ENCODE measurements at places on chromosomes 11 and 22. TPM values are rescaled to one million over a fixed set of nuclear protein-coding genes. Genes with fewer than 3 reads are reported as not detected.
A peak's percentile ranks its signal among the peaks of the same experiment; 100 is the strongest.

DNA sequence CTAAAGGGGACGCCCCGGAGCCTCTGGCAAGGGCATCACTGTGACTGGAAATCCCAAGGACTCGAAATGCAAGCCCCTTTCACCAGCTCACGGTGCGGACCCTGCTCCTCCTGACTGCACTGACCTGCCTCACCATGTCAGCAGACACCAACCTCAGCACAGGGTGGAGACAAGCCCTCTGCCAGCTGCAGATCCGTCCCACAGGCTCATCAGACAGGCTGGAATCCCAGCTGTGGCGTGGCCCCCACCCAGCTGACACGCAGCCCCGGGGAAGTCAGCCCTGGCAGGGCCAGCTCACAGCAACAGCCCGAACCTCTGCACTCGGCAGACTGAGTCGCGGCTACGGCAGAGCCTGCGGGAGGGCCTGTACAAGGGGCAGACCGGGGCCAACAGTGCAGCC is 36.8 kb downstream of the BRD1 start:
- peak; percentile 25 for DNase-seq

- DNase-seq = no peak
Observed at GRCh38 chr11:2931771-2932738, 2.8 kb upstream of the PHLDA2 start.

Gene CDCA5
- 15.5 TPM for total RNA-seq

- DNase-seq = peak; percentile 11
Observed at GRCh38 chr11:80155412-80156017, 714.7 kb upstream of the TENM4 start.

Gene CDHR5
- not detected for total RNA-seq

Gene CENPM
- total RNA-seq = 14.2 TPM

DNA sequence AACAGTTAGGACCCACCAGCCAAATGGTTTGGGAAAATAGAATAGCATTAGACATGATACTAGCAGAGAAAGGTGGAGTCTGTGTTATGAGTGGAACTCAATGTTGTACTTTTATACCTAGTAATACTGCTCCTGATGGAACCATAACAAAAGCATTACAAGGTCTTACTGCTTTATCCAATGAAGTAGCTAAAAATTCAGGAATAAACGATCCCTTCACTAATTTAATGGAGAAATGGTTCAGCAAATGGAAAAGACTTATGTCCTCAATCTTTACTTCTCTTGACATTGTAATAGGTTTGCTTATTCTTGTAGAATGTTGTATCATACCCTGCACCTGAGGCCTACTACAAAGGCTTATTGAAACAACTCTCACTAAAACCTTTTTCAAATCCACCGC is 50.2 kb downstream of the ZNF280B start:
- no peak for DNase-seq

Gene OR2AG2
- 0.32 TPM for total RNA-seq

DNA sequence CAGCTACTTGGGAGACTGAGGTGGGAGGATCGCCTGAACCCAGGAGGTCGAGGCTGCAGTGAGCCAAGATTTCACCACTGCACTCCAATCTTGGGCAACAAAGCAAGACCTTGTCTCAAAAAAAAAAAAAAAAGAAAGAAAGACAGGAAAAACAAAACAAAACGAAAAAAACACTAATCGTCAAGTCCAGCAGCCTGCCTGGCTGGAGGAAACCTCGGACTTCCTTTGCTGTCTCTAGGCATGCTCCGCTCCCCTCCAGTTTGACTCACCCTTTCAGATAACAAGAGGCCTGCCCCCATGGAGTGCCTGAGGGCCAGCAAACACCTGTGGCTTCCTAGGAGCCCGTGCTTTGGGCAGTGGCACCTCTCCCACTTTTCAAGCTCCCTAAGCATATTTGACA is 28.8 kb upstream of the CHKA start:
- DNase-seq = peak; percentile 48

DNA sequence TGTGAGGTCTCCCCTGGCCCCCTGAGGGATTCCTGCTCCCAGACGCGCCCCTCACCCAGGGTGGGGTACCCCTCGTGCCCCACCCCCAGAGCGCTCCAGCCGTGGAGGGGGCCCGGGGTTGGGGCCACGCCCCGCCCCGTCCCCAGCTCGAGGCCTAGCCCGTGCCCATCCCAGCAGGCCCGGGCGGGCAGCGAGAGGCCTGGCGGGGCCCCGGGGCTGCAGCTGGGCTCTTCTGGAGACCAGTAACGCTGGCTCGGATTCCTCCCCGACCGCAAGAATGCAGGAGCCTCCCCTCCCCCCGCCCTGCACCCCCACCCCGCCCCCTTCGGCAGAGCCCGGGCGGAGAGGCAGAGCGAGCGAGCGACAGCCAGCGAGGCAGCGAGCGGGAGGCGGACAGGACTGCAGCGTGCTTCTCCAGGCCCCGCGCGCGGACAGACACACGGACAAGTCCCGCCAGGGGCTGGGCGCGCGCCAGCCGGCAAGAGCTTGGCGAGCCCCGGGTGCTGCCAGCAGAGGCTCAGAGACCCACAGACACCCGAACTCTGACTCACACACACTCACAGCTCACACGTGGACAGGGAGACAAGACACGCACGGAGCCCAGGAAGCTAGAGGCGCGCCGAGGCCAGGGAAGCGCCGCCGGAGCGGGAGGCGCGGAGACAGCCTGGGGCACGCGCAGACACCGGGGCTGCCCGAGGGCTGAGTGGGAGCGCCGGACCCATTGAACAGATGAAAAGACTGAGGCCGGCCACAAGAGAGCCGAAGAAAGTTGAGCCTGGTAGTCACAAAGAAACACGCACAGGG is 15.2 kb downstream of the BCL9L start:
- DNase-seq = peak; percentile 93

DNA sequence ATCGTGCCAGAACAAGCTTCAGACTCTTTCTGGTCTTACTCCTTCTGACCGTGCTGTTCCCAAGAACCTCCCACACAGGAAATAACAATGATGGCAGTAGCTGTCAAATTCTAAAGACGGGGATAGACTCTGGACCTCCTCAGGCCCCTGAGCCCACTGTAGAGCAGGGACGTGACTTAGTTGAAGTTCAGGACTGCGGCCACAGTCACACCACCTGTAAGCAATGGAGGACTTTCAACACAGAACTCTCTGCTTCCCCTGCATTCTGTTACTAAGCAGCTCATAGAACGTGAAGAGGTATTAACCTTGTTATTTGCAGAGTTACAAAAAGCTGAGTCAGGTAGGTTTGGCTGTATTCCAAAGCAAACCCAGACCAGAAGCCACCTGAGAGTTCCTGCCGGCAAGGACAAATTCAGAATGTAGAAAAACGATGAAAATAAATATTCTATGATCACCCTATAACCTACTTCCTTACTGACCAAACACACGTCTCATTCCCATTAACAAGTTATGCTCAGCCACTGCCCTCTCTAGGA is 12.7 kb downstream of the TMEM45B start:
- DNase-seq = no peak

GRCh38 chr11:86116386-86116726 is 47.5 kb upstream of the PICALM start:
- peak; percentile 35 for DNase-seq

GRCh38 chr22:27135031-27135981 is 477.9 kb downstream of the MIAT start:
- peak; percentile 89 for DNase-seq

- no peak for DNase-seq
Observed at GRCh38 chr11:57092028-57092698, 89.6 kb upstream of the LRRC55 start.

- no peak for DNase-seq
Observed at GRCh38 chr11:72591785-72592502, 82.3 kb downstream of the PDE2A start.

Gene C22orf23
- total RNA-seq = not detected

Gene ADM2
- total RNA-seq = 5.8 TPM

DNA sequence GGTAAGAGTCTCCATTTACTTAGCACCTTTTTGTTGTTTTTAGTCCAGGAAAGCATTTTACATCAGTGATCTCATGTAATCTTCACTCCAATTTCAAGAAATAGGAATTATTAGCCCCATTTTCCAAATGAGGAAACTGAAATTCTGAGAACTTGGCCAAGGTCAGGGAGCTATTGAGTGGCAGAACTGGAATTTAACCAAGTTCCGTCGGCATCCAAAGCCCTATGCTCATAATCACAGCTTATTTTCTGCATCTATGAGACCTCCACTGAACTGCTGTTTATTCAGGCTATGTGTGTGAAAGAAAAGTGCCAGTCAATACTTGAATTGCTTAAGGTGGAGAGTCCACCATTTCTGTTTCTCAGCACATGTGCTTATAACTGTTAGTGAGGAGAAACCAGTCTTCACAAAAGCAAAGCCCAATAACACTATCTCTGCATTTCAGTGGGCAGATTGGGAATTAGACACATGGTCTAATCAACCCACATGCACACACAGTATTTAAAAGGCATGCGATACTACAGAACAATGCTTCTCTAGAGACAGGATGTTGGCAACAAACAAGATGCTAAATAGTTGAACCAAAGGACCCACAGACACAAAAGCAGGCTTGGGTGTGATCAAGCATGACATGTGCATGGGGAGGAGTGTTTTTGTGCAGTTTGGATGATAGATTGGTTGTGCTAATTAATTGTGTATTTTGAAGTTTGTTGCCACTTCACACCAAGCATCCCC is 780.6 kb downstream of the OPCML start:
- DNase-seq = no peak

Gene CCDC117
- 21.6 TPM for total RNA-seq

DNA sequence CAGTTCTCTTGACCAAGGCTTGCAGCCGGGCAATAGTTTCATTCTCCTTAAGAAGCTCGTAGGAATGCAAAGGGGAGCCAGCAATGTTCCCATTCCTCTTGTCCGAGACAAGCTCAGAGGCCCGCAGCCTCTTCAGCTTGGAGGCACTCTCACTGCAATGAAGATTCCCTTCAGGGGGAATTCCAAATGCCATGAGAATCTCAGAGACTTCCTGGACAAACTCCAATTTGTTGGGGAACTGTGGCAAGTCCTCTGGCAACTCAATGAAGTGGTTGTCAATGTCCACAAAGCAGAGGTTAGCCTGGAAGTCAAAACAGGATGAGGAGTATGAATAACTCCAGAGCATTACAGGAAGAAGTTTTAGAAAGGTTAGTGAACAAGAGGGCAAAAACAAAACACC is 84.4 kb downstream of the DENND5A start:
- DNase-seq = peak; percentile 47

- peak; percentile 47 for DNase-seq
Observed at GRCh38 chr22:36773935-36774334, 2.0 kb downstream of the IFT27 start.

GRCh38 chr11:95465887-95466286 is 234.9 kb upstream of the SESN3 start:
- DNase-seq = no peak

DNA sequence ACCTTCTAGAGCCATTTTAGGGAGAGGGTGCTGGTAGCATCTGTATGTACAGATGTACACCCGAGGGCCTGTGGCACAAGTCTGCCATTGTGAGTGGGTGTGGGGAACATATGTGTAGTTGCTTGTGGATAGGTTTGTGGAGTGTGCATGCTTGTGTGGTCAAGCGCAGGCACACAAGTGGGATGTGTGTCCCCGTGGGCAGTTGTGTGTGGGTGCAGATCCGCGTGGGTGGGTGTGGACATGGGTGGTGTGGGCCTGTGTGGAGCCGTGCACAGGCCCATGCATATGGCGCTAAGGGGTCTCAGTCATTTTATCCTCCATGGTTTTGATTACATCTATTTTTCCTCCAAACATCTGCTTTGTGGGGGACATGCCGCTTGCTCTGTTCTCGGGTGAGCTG is 28.8 kb downstream of the ALX4 start:
- no peak for DNase-seq

- DNase-seq = peak; percentile 26
Observed at GRCh38 chr11:124867700-124868099, 2.5 kb downstream of the ROBO3 start.

Gene C11orf87
- total RNA-seq = not detected

GRCh38 chr11:74412733-74413359 is 14.6 kb upstream of the PGM2L1 start:
- DNase-seq = no peak

GRCh38 chr11:2593393-2593950 is 106.3 kb downstream of the KCNQ1OT1 start:
- DNase-seq = no peak

GRCh38 chr11:65640483-65641296 is 2.8 kb downstream of the SIPA1 start:
- no peak for DNase-seq

- no peak for DNase-seq
Observed at GRCh38 chr11:126280595-126280994, 2.3 kb upstream of the TIRAP start.

GRCh38 chr11:126060757-126061171 is 1.9 kb downstream of the CDON start:
- no peak for DNase-seq

DNA sequence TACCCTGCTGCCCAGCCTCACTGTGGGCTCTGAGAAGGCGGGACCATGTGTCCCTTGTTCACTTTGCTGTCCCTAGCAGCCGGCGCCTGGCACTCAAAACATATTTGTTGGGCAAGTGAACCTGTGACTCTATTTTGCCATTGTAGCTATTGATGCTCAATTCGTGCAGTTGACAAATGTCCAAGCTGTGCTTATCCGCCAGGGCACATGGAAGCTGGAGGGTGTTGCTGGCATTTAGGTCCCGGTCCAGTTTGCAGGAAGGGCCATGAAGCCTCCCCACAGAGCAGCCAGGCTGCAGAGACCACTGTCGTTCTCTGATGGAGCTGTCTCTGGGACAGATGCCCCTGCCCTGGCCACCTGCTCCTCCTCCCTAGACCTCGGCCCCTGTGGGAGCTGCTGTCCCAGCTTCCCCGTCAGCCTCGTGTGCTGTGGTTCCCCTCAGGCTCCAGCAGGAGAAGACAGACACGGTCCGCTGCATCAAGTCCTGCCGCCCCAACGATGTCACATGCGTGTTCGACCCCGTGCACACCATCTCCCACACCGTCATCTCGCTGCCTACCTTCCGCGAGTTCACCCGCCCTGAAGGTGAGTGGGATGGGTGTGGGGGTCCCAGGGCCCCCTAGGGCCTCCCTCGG is 71.5 kb downstream of the FBLN1 start:
- no peak for DNase-seq

GRCh38 chr11:76102802-76103201 is 103.5 kb downstream of the WNT11 start:
- DNase-seq = peak; percentile 35
